Stimulated activated CD4-positive, alpha-beta T cell treated with anti-CD3 and anti-CD28 coated beads, Interleukin-15, amount 100 ng/mL, for 1 hour (primary cell): ENCODE measurements at places on chromosomes 4 and X.

- DNase-seq: no peak
These were observed 28.4 kb downstream of the PCGF3 start for GRCh38 chr4:734075-734474.

GRCh38 chrX:107706309-107706708 is 69.3 kb downstream of the TSC22D3 start:
- DNase-seq: no peak

- no peak for DNase-seq
These were observed 547.2 kb upstream of the ADGRL3 start for GRCh38 chr4:60652933-60653332.

DNA sequence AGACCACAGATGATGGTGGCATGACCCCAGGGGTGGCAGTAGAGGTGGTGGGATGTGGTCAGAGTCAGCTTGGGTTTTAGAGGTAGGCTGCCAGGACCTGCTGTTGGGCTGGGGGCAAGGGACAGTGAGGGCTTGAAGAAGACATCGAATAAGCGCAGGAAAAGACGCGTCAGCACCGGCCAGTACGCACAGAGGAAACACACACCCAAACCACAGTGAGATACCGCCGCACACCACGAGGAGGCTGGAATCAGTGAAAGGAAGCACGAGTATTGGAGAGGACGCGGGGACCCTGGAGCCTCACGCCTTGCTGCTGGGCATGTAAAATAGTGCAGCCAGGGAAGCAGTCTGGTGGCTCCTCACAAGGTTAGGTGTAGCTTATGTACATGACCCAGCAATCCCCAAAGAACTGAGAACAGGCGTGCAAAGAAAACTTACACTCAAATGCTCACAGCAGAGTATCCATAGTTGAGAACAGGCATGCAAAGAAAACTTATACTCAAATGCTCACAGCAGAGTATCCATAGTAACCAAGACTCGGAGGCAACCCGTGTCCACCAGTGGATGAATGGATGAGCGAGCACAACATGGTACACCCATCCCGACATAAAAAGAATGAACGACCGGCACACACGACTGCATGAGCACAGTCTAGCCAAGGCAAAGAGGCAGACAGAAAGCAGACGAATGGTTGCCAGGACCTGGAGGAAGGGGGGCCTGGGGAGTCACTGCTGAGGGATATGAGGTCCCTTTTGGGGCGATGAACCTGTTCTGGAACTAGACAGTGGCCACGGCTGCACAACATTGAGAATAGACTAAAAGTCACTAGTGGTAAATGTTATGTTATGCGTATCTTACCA is 13.3 kb downstream of the PDZD4 start:
- no peak for DNase-seq

DNA sequence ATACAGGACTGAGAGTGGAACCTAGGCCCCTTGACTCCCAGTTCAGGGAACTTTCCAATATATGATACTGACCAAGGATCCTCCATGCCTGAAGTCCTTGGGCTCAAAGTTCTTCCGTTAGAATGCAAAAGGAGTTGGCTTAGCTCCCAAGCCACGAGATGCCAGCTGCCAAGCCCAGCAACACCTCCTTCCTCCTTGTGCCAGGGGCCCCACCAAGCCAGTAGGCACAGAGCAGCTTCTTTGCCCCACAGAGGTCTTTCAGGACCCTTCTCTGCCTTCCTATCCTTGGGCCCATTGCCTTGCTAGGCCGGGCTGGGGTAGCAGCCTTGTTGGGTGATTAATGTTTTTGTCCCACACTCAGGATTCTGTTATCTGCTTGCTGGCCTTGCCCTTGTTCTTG is 105.6 kb downstream of the EFNB1 start:
- DNase-seq: no peak
